ENCODE measurements at places on chromosomes 5 and 9. TPM values are rescaled to one million over a fixed set of nuclear protein-coding genes. Genes with fewer than 3 reads are reported as not detected.

- DNase-seq, result no peak
These were observed 12.4 kb downstream of the TNFAIP8 start for GRCh38 chr5:119368238-119368630.

GRCh38 chr9:76626141-76626540, 138.1 kb upstream of the PCA3 start:
- DNase-seq, result no peak

GRCh38 chr9:88574953-88575352, 40.0 kb downstream of the NXNL2 start:
- no peak for DNase-seq

PCDHB6 gene
- 3.3 TPM for total RNA-seq

AHRR gene
- total RNA-seq, result 1.2 TPM
